ENCODE measurements at places on chromosomes 13 and 19.
A peak's percentile ranks its signal among the peaks of the same experiment; 100 is the strongest.

GRCh38 chr19:17128403-17128802, 52.8 kb downstream of the MYO9B start:
- no peak for DNase-seq

DNA sequence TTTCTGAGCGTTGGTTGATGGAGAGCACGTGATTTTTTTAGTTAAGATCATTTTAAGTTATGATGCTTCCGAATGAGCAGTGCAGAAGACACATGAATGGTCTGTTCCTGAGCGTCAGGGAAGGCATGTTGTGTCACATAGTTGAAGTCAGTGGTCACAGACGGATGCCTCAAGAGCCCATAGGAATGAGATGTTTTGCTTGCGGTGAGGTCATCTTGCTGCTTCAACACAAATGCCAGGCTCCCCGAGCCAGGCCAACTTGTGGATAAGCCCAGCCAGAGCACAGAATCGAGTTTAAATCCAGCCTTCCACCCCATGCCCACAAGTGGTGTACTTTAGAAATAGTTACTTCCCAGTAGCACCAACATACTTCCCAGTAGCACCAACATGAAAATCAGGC, 5.4 kb downstream of the UPF3A start:
- no peak for DNase-seq

DNA sequence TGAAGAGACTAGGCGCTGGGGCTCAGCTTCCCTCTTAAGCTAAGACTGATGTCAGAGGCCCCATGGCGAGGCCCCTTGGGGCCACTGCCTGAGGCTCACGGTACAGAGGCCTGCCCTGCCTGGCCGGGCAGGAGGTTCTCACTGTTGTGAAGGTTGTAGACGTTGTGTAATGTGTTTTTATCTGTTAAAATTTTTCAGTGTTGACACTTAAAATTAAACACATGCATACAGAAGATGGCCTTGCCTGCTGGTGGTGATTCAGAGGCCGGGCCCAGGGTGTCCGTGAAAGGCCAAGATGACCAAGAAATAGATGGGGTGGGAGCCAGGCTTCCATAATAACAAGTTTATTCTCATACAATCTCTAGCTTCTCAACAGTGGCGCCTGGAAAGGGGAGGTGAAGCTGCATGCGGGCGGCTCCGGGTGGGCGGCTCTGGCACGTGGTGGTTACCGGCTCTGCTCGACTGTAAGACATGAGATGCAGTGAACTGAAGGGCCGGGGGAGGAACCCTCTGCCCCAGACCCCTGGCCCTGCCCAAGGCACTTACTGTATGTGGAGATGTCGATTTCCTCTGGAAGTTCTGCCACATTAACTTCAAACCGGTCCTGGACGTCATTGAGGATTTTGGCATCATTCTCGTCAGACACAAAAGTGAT, 10.5 kb downstream of the DDX39A start:
- DNase-seq, result no peak

GRCh38 chr13:50198508-50198907, 183.3 kb downstream of the KCNRG start:
- no peak for DNase-seq

- no peak for DNase-seq
Measured at GRCh38 chr13:46596466-46596865, 43.5 kb downstream of the LRCH1 start.

GRCh38 chr19:7928741-7929701, 3.1 kb upstream of the CTXN1 start:
- DNase-seq, result peak; percentile 59

DNA sequence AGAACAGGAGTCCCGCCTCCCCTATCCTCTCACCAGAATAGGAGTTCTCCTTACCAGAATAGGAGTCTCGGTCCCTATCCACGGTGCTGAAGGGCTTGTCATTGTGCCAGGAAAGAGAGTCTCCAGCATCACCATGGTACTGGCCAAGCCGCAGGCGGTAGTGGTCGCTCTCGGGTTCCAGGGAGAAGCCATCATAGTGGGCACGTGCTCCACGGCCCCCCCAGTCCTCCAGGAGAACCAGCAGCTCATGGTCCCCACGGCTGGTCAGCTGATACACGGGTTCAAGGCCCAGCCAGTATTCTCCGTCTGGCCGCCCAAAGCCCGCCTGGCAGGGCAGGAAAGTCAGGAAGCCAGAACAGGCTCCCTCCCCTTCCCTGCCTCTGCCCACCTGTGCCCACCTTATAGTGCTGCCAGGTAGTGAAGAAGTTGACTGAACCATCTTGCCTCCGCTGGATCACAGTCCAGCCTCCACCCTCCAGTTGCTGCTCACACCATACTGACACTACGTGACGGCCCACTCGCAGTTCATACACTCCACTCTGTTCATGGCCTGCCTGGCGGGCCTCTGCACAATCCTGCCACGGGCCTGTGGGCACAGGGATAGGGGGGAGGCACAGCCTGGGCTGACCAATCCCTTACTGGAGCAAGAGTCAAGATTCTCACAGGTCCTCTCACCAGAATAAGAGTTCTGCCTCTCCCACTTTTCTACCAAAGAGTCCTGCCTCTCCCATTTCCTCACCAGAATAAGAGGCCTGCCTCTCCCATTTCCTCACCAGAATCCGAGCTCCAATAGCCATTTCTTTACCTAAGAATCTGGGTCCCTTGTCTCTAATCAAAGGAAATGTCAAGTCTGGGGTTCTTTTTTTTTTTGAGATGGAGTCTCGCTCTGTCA, 7.4 kb downstream of the SHFL start:
- no peak for DNase-seq

DNA sequence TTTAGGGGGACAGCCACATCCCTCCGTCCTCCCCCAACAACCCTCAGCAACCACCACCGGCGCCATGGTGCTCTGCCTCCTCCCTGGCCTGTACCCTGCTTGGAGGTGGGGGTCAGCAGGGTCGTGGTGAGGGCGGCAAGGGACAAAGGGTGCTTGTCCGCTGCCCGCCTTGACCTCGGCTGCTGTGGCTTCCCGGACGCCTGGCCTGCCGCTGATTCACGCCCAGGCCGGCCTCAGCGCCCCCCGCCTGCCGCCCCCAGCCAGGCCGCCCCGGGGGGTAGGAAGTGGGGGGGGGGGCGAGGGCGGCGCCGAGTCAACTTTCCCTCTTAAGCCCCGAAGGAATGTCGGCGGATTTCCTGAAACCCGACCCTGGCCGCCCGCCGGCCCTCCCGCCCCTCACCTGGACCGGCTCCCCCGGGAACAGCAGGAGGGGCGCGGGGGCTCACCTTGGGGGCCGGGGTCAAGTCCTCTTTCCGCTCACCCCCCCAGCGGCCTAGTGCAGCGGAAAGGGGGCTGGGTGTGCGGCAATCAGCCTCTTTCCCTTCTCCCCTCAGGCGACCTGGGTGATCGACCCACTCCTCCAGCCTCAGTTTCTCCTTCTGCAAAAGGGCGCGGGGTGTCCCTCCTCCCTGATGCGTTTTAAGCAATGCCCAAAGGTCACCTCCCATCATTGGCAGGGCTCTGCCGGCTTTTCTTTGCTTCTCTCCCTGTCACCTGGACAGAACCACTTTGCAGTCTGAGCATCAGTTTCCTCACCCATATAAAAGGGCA, 1.9 kb upstream of the TMEM59L start:
- DNase-seq, result no peak

DNA sequence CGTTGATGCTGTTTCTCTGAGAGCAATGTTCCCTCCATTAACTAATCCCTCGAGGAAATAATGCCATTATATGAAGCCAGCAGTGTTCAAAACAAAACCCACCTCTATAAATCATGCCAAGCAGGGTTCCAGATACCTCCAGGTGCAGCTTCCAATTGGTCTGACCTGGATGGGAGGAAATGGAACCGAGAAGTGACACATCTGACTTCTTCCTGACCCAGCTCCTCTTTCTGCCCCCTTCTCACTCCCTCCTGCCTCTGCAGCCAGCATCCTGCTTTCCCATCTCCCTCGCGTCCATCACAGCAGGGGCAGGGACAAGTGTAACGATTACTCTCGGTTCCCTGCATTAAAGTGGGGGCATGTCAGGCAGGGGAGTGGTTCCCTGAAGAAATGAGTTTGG, 37.5 kb downstream of the HSPH1 start:
- DNase-seq, result no peak

DNA sequence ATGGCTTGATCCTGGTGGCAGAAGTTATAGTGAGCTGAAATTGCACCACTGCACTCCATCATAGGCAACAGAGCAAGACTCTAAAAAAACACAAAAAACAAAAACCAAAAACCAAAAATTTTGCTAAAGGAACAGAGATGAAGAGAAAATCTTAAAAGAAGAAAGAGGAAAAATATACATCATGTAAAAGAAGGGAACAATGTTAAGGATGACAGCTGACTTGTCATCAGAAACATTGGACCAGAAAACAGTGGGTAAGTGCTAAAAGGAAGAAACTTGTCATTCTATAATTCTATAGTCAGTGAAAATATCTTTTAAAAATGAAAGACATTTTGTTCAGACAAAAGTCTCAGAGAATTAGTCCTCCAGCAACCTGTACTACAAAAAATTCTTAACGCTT, 93.8 kb downstream of the WASF3 start:
- no peak for DNase-seq

GRCh38 chr13:36356058-36356457, 9.9 kb upstream of the SPART start:
- DNase-seq, result no peak

DNA sequence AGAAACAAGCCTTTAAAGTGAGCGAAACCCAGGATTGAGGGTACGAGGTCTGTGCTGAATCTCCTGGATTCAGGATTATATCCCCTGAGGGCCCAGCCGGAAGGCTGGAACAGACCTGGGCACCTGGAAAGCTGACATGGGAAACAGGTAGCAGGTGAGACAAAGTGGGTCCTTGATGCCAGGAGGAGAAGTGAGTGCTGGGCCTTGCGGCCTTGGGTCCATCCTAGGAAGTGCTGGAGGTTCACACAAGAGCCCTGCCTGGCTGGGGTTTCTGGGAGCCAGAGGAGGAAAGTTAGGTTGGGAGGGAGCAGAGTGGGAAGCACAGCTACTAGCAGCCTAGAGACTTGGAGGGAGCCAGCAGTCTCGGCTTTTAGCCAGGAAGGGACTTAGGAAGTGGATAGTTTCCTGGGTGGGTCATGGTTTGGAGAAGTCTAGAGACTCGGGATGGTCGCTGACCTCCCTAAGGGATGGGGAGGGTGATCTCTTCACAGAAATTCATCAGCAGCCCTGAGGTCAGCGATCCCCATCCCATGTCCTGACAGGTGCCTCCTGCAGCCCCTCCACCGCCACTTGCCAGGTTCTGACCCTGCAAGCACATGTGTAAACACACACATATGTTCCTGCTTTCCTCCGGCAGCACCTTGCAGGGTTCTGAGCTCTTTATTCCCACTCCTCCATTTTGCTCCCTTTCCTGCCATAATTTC, 29.4 kb upstream of the ZNF492 start:
- DNase-seq, result no peak

DNA sequence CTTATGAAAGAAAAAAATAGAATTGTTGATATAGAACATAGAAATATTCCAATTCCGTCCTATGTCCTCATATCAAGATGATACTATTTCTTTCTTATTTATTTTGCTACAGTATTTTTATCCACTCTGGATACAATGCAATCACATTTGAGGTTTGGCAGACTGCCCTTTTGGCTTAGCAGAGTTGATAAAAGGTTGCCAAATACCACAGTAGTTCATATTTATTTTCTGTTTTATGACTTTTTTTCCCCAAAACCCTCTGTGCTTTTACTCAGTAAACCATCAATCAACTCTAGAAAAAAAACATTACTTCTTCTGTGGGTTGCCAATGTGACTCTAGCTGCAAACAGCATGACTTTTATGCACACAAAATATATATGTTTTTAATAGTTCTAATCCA, 424.5 kb downstream of the PCDH9 start:
- peak; percentile 21 for DNase-seq

- no peak for DNase-seq
Measured at GRCh38 chr13:100542826-100543156, 45.8 kb downstream of the GGACT start.

- no peak for DNase-seq
Measured at GRCh38 chr13:59494560-59494970, 669.2 kb downstream of the DIAPH3 start.

GRCh38 chr13:37919329-37919880, 49.8 kb upstream of the TRPC4 start:
- DNase-seq, result no peak

GRCh38 chr13:72180253-72180952, 313.4 kb upstream of the DACH1 start:
- DNase-seq, result no peak

DNA sequence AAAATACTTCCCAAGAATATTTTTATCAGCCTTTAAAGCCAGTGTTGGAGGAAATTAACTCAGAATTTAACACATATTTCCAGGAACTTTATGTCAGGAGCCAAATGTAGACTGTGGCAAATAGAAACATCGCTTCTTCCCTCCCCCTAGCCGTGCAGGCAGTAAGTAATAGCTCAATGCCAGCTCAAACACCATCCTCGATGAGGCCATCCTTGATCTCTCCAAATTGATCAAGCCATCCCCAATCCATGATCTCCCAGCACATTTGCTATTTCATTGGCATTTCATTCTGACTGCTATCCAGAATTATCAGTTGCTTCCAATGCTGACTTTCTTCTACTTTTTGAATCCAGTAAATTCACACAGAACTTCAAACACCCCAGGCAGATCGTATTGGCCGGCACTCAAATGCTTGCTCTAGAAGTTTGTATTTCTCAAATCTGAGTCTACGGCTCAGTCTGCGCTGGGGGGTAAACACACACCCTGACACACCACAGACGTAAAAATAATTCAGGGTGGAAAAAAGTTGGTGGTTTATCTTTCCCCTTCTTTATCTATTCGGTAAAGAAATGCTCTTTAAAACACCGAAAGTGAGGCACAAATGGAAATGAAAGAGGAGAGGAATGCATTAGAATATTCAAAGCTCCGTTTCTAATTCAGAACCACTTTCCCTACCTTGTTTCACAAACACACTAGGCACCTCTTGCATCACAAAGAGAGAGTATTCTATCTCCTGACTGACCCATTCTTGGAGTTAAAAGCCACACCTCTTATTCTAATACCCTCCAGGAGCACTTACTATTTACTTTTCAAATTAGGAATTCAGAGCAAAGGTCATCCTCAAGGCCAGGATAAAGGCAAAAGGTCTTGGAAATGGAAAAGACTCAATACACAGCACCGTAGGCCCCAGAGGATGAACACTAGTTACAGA, 991 bp downstream of the OBI1 start:
- DNase-seq, result no peak

DNA sequence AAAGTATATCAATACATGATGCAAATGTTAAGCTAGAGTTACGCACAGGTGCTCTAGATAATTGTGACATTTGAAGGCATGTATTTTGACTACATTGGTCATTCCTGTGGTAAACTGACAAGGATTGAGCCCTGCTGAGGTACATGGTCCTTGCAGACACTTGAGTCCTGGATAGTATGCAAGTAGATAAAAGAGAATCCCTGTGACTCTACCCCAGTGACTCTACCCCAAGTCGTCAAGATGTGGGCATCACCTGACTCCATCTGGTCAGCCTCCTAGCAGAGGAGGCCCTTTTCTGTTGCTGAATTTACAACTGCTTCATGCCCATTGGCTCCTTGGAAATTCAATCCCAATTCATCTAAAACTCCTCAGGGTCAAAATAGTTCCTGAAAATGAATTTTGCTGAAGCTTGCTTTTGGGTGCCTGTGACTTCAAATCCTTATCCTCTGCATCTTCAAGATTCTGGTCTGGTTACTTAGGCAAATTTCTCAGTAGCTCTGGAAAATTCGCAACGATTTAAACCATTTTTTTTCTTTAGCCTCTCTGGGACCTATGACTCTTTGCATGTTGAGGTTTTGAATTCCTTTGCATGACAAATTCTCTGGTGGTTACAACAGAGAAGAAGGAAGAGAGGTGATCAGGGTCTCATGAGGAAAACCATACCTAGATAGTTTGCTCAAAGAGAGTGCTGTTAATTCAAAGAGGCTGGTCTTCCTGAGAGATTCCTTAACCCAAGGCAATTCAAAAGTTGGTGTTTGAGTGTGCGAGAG, 422.1 kb downstream of the FGF9 start:
- DNase-seq, result no peak

- no peak for DNase-seq
Measured at GRCh38 chr19:34104096-34104495, 68.2 kb upstream of the LSM14A start.

Measured in NCI-H1105 (cell line).